ENCODE measurements at places on chromosomes 6 and 20.

DNA sequence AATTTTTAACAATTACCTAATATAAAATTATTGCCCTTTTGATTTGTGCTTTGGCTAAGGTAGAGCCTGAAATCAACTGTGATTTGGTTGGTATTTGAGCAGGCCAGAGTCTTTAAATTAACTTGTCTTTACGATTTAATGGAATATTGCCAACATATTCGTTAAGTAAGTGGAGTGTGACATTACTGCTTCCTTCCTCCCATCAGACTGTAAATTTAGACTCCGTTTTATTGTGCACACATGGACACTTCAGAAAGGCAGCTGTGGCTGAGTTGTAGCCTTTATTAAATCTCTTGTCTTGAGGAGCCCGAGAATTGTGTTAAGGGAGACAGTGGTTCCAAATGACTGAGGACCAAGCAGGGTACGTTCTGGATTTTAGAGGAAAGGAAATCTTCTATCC is 57.4 kb downstream of the CAP2 start:
- DNase-seq, result no peak

DNA sequence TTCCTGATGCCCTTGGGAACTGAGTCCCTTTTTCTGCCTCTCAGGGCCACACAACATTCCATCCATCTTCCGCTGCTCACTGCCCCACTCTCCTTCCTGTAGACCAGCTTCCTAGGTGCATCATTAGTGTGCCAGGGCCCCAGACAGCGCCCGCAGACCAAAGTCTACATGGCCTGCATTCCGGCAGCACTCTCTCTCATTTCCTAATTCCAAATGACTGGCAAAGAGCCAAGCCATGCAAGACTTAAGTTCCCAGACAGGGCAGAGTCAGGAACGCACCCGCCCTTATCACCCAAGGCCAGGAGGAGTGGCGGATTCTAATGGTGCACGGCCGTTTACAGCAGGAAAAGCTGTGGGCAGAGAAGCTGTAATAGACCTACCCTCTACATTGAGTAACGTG is 159.8 kb upstream of the ARID1B start:
- peak; percentile 2 for DNase-seq

- no peak for DNase-seq
Observed at GRCh38 chr6:143117108-143117507, 56.4 kb downstream of the AIG1 start.

- peak; percentile 9 for DNase-seq
Observed at GRCh38 chr20:18011482-18011881, 42.7 kb downstream of the MGME1 start.

DNA sequence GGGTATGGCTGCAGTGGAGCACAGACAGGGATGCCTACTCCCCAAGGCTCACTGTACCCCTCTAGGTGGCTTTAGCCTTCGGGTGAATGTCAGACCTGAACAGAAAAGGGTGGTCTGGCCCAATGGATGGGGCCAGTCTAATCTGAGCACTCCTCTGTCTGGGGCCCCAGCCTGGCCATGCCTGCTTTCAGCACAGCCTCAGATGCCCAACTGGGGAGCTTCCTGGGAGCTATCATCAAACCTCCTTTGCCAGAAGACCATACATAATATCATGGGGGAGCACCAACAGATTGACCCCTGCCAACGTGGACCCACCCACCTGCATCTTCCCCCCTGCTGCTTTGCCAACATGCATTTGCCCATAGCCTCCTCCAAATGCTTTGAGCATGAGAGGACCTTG is 454.1 kb upstream of the KHDRBS2 start:
- no peak for DNase-seq

DNA sequence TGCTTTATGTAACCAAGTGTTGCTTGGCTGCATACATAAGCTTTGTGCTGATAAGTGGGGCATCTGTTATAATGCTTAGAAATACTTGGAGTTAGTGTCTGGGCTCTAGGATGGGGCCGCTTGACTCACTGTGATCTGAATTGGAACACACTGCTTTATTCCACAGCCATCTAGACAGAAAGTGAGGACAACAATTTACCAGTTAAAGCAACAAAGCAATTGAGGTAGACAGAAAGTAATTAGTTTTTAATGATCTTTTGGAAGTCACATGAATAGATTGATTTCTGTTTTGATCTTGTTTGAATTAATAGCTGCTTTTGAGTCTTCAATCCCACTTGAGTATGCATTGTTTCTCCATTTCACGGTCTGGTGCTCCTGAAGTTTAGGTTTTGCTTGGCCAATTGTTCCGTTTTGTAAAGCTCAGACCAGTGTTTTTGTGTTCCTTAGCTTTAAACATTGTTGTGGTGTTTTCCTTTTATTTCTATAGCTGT is 157.5 kb downstream of the TRMT11 start:
- DNase-seq, result no peak

GRCh38 chr6:111984081-111984480 is 69.8 kb upstream of the CCN6 start:
- DNase-seq, result no peak

GRCh38 chr6:121855521-121855920 is 420.1 kb downstream of the GJA1 start:
- no peak for DNase-seq

- no peak for DNase-seq
Observed at GRCh38 chr20:58025233-58025632, 203.2 kb downstream of the ANKRD60 start.

- DNase-seq, result peak; percentile 95
Observed at GRCh38 chr20:8454137-8454712, 322.2 kb downstream of the PLCB1 start.

DNA sequence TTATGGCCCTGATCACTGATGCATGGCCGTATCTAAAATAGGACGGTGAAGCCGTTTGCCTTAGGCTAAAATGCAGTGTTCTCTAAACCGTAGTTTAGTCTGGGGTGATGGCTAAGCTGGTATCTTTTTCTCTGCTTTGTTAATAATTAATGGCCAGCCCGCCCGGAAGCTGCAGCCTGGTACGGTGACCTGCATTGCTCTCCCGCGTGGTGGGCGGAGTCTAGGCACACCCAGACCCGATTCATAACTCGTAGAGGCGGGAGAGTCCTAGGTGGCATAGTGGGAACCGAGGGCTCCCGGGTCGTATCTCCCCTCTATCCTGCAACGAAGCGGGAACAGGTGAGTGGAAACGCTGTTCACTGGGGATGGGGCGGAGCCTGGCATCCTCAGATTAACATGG is 5.5 kb downstream of the CDH4 start:
- DNase-seq, result no peak

DNA sequence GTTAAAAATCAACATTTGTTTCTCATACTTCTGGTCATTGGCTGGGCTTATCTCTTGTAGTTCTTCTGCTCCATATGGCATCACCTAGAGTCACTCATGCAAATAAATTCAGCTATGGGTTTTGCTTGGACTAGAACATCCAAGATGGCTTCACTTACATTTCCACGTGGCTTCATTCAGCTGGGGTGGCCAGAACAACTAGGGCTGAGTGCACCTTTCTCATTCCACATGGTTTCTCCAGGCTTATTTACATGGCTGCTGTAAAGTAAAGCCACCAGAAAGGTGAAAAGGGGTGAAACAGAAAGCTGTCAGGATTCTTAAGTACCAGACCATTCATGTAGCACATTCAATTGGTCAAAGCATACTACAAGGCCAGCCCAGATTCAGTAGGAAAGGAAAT is 151.1 kb upstream of the BMP2 start:
- no peak for DNase-seq

DNA sequence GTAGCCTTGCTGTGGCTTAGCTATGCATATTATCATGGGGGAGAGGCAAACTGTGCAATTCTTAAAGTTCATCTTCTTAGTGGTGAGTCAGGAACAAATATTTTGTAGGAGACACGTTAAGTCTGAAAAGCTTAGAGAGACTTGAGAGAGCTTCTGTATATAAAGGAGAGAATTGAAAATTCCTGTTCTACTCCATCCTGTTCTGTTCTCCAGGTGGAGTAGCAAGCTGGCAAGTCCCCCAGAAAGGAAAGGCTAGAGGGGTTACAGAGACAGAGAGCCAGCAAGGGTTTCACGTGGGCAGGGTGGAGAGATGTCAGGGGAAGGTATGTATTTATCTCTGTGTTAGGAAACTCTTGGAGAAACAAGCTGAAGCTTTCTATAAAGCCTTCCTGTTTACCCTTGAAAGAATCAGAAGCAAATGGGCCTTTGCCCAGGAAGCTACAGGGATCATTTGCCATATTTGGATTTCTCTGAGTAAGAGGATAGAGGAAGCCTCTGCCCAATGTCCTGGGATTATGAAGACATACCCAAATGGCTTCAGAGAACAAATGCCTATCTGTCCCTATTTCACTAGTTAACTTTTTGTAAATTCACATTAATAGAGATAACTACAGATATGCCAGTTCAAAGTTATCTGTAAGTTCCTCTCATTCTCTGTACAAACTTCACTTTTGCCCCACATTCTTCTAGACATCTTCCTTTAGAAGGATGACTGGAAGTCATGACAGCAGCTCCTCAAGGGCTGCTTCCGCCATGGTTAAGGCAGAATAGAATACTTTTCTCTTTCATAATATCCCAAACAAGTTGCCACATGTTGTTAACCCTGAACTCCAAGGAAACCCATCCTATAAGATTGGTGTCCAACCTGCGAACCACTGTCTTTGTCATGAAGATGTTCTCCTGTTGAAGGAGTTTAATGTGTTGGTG is 126.7 kb upstream of the NEDD9 start:
- DNase-seq, result no peak

DNA sequence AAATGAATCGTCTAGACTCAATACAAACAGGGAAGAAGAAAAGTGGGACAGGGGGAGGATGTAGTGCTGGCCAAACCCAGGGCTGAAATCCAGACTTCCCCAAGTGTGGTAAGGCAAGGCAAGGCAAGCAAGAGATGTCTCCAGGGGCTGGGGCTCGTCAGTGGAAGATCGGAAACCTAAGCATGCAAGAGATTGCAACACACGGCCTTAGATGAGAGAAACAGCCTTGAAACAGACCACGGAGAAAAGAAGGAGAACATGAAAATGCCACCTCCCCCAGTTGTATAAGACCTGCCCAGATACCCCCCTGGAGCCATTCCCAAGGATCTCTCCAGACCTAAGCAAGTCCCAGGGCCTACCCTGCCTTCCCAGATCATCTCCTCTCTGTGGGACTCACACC is 20.0 kb downstream of the VEGFA start:
- peak; percentile 57 for DNase-seq

DNA sequence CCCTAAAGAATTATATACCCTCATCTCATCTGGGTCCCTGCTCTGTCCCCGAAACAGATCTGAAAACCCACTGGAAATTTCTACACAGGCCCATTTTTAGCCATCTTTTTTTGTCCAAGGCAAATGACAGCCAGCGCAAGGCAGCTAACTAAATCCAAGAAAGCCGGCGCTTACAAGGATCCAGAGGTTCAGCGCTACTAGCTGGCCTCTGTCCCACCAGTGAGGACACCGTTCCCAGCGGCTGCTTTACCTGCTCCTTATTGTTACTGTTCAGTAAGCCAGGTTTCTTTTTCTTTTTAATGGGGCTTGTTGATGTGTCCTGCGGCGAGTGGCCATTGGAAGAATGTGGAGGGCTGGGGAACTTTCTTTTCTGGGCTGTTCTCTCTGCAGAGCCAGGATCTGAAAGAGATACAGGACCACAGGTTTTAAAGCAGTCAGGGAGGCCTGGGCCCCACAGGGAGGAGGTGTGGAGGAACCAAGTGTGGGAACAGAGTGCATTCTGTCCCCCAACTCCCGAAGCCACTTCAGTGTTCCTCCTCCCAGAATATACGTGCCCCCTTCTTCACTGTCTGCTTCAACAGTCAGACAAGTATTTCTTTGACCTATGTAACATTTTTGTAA is 46.6 kb downstream of the ZMYND8 start:
- DNase-seq, result no peak

DNA sequence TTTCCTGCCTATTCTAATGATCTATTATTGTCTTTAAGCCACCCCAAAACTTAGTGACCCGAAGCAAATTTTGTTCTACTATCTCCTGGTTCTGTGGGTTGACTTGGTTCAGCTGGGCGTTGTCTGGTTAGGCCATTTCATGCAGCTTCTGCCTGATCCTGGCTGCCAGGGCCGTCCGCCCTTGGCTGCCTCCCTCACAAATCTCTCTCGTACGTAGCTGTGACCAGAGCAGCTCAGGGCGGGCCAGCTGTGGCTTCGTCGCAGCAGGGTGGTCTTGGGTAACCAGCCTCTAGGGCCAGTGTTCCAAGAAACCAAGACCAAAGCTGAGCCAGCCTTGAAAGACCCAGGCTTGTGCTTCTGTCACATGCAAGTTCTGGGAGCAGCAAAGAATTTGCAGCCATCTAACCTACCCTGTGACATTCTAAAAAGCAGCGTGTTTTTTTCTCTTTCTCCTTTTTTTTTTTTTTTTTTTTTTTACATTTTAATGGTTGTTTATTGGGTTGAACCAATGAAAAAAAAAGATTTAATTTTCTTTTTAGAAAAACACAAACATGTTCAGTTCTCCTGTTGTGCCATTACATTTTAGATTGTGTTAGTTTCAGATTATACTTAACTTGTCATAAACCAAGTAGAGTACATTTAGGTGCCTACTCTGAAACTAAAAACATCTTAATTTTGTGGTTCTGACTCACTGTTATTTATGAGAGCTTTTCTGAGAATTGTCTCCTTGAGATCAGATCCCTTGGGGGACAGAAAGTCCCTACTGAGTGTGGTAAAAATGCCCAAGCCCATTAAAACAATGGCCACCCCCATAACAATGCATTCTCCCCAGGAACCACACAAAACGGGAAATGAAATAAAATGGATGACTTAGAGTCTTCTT is 83.9 kb downstream of the ZDHHC14 start:
- no peak for DNase-seq

DNA sequence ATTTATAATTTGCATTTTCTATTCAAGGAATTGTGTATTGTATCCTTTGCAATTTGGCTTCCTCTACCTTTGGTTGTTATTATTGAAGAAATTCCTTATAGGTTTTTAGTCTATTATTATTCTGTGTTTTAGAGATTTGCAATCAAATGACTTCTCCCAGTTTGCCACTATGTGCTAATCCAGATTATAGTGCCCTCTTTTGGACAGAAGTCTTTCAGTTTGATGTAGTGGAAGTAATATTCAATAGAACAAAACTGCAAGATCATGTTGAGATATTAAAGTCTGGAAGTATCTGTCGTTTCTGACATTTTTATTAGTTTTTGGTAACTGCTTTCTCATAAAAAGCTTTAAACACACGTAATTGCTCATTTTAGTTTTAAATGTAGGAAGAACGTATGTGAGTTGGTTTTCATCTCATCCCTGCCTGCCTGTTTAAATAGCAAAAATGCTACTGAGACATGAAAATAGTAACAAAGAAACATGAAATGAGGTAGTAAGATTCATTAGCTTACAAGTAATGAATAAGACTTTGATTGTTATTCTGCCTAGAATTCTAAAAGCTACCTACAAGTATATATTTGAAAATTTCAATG is 72.8 kb downstream of the RTN4IP1 start:
- peak; percentile 70 for DNase-seq

DNA sequence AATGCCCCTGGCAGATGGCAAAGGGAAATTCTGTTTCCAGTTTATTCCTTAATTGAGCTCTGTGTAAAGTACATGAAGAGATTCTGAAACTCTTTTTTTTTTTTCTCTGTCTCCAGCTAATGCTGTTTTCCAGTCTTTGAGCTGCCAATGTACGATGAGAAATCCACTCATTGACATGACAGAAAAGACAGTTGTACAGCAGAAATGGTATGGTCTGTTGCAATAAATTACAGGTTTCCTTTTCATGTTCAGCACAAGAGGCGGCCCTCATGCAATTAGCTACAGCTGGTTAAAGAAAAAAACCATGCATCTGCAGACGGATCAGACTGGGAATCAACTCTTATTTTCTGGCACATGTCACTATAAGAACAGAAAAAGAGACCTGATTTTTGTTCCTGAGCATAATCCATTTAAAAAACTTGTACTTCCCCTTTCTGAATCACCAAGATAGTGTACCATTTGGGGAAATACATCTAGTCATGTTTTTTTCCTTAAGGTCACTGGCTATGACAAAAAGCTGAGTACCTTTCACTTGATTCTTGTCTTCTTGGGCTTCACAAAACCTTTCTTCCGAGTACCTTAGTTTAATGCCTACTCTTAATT is 289.8 kb upstream of the PREP start:
- DNase-seq, result no peak

Measured in foreskin fibroblast (primary cell).